ENCODE measurements at places on chromosomes 12 and 14. TPM values are rescaled to one million over a fixed set of nuclear protein-coding genes. Genes with fewer than 3 reads are reported as not detected.

Gene ART4
- total RNA-seq: not detected

Gene MMP17
- not detected for total RNA-seq

Gene SFSWAP
- 65.2 TPM for total RNA-seq

- H3K27me3 ChIP-seq: no peaks in the 10 kb centered on the region
- no peaks in the 10 kb centered on the region for H3K36me3 ChIP-seq
- no peaks in the 10 kb centered on the region for H3K4me1 ChIP-seq
- DNase-seq: no peak
Measured at GRCh38 chr14:60002819-60003492, 83.0 kb downstream of the LRRC9 start.

DNA sequence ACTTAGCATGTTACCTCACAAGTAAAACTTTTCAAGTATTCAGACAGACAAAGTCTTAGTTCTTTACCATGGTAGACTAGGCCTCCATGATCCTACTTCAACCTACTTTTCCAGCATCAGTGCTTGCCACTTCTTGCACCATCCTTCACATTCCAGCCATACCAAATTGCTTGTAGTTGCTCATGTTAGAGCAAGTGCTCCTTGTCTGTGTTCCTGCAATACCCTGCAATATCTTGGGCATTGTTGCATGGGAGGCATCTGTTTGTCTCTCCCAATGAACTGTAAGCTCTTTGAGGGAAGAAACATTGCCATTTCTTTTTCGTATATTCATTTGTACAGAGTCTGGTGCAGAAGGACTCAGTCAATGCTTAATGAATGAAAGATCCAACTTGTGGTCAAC is 78.0 kb downstream of the SRGAP1 start:
- no peaks in the 10 kb centered on the region for H3K27me3 ChIP-seq
- no peak overlapping the region for H3K27ac ChIP-seq
- no peaks in the 10 kb centered on the region for H3K36me3 ChIP-seq

DNA sequence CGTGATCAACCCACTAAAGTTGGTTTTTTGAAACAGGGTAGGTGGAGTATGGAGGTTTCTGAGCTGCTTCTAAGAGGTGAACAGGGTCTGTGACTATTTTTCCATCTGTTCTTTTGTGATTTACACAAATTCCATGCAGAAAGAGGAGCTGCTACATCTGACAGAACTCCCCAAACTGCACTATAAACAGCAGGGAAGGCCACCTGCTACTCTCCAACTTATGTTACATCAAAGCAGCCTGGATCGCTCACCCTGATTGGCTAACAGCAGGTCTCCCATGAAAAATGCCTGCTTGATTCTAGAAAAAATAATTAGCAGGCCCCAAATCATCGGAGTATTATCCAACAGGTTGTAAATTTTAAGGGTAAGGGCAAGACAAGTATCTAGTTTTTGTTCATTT is 282.9 kb upstream of the FLRT2 start:
- H3K27ac ChIP-seq: no peak overlapping the region
- H3K4me3 ChIP-seq: no peak overlapping the region
